Spinal cord (tissue), 10 donors: ENCODE measurements at places on chromosomes 7 and 10.
A peak's percentile ranks its signal among the peaks of the same experiment; 100 is the strongest.

GRCh38 chr7:67466109-67466508, 469.5 kb downstream of the TYW1 start:
- peaks cover 28% of the 10 kb centered on the region for H3K4me1 ChIP-seq
- DNase-seq = no peak
- no peak overlapping the region for H3K27ac ChIP-seq
- H3K36me3 ChIP-seq = no peaks in the 10 kb centered on the region

GRCh38 chr10:131320860-131321604, 9.5 kb upstream of the TCERG1L start:
- H3K4me1 ChIP-seq = peaks cover 14% of the 10 kb centered on the region
- H3K4me3 ChIP-seq = no peak overlapping the region
- peaks cover under 1% of the 10 kb centered on the region for H3K27me3 ChIP-seq
- no peak for DNase-seq

- no peak for DNase-seq
- H3K4me1 ChIP-seq = peaks cover 35% of the 10 kb centered on the region
- H3K4me3 ChIP-seq = no peak overlapping the region
These were observed 143.4 kb downstream of the C10orf105 start for GRCh38 chr10:71575934-71576801.

DNA sequence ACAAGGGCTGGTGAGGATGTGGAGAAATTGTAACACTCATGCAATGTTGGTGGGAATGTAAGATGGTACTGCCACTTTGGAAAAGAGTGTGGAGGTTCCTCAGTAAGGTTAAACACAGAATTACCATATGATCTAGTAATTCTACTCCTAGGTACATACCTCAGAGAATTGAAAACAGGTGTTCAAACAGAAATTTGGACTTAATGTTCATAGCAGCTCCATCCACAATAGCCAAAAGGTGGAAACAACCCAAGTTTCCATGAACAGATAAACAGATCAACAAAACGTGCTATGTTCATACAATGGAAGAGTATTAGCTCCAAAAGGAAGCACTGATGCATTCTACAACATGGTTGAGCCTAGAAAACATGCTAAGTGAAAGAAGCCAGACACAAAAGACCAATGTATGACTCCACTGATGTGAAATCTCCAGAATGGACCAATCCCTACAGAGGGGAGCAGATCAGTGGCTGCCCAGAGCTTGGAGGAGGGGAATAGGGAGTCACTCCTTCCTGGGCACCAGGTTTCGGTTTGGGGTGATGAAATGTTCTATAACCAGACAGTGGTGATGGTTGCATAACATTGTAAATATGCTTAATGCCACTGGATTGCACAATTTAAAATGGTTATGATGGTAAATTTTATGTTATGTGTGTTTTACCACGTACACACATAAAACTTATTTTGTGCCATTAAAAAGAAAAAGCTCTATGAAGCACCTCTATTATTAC, 5.7 kb upstream of the WDR86 start:
- no peaks in the 10 kb centered on the region for H3K36me3 ChIP-seq
- peak overlapping the region; percentile 41 for H3K27ac ChIP-seq
- H3K4me3 ChIP-seq = no peak overlapping the region
- H3K27me3 ChIP-seq = peaks cover 3% of the 10 kb centered on the region

GRCh38 chr7:126411821-126412383, 840.8 kb downstream of the GRM8 start:
- no peak overlapping the region for H3K27ac ChIP-seq
- no peaks in the 10 kb centered on the region for H3K36me3 ChIP-seq
- H3K27me3 ChIP-seq = no peaks in the 10 kb centered on the region
- DNase-seq = peak; percentile 2
- H3K4me3 ChIP-seq = no peak overlapping the region
- no peaks in the 10 kb centered on the region for H3K4me1 ChIP-seq

DNA sequence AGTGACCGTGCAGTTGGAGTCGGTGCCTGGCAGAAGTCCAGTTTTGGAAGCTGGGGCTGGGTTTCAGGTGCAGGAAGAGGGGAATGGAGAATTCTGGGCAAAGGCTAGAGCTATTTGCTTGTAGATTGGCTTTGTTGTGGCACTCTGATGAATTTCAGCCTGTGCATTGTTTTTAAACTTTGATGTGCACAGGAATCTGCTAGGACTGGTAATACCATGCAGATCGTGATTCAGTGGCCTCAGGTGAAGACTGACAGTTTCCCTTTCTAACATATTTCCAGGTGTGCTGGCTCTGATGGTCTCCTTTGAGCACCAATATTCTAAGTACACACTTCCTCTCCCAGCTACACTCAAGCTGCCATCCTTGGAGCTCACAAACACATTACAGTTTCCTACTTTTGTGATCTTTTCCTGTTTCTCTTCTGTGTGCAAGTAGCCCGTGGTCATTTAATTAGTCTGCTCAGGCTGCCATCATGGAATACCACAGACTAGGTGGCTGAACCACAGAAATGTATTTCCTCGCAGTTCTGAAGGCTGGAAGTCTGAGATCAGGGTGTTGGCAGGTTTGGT, 55.6 kb downstream of the NOC3L start:
- no peaks in the 10 kb centered on the region for H3K4me1 ChIP-seq
- peaks cover 18% of the 10 kb centered on the region for H3K36me3 ChIP-seq
- DNase-seq = no peak
- no peak overlapping the region for H3K4me3 ChIP-seq

DNA sequence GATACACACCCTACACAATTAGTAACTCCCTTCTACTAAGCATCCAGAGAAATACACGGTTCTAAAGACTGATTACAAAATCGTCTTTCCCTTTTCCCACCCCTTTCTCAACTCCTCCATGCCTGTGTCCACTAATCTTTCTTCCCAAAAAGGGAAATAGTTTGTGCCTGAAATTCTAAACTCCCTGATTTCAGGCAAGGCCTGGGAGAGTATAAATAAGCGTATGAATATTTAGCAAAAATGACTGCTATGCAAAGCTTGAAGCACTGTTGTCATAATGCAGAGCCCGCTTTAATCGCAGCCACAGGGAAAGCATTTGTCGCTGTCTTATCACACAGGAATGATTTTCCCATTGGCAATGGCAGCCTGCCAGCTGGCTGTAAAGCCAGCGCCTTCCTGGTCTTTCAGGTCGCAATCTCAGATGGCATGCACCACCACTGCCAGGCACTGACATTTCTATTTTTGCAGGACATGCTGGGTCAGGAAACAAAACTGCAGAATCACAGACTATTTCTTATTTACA, 142.9 kb upstream of the PCGF5 start:
- peaks cover 3% of the 10 kb centered on the region for H3K4me1 ChIP-seq
- H3K4me3 ChIP-seq = no peak overlapping the region
- DNase-seq = no peak
- no peaks in the 10 kb centered on the region for H3K36me3 ChIP-seq
- H3K27ac ChIP-seq = peak overlapping the region; percentile 10
